Activated CD8-positive, alpha-beta memory T cell treated with anti-CD3 and anti-CD28 coated beads, Interleukin-2, amount 50 U/mL, for 4 hours (primary cell): ENCODE measurements at places on chromosomes 1 and 21.

- no peak for DNase-seq
Measured at GRCh38 chr1:156504438-156504813, 3.9 kb upstream of the MEF2D start.

- no peak for DNase-seq
Measured at GRCh38 chr1:35190784-35191183, 2.2 kb downstream of the SFPQ start.

DNA sequence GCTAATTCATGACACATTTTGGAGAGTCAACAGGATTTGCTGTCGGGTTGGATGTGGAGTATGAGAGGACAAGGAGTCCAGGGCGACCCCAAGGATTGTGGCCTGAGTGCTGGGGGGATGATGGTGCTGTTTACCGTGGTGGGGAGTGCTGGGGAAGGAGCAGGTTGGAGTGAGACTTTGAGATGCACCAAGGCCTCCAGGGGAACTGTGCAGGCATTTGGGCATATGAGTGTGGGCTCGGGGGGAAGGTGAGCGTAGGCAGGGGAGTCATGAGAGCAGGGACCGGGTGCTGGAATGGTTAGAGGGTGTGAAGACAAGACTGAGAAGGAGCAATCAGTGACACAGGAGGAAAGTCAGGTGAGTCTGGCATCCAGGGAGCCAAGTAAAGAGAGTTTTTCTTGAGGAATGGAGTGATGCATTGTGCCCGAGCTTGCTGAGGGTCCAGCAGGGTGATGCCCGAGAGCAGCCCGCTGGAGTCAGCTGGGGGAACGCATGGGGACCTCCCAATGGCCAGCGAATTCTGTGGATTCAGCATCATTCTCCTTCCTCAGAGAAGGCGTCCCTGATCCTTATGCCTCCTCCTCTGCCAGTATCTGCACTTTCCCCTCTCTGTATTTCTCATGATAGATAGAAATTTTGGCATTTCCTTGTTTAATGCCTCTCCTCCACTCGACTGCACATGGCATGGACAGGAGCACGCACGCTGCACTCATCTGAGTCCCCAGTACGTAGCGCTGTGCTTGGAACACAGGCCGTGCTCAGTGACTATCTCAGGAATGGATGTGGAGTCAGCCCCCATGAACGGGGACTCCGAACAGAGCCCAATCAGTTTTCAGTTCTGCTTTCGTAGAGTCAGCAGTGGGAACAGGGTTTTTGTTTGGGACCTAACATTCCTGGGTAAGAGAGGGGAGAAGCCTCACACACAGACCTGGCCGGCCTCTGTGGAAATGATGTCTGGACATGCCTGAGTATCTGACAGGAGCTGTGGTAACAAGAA, 52.1 kb upstream of the ETV3 start:
- DNase-seq = no peak

DNA sequence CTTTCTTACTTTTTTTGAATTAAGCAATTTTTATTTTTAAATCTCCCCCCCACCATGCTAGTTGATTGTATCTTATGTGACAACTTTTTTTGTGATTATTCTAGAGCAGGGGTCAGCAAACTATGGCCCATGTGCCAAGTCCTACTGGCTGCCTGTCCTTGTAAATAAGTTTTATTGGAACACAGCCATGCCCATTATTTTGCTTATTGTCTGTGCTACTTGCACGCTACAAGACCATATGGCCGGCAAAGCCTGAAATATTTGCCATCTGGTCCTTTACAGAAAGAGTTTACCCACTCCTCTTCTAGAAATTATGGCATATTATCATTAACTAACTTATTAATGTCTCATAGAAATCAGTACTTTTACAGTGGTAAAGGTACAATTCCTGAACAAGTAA, 51.7 kb downstream of the AK5 start:
- DNase-seq = no peak

DNA sequence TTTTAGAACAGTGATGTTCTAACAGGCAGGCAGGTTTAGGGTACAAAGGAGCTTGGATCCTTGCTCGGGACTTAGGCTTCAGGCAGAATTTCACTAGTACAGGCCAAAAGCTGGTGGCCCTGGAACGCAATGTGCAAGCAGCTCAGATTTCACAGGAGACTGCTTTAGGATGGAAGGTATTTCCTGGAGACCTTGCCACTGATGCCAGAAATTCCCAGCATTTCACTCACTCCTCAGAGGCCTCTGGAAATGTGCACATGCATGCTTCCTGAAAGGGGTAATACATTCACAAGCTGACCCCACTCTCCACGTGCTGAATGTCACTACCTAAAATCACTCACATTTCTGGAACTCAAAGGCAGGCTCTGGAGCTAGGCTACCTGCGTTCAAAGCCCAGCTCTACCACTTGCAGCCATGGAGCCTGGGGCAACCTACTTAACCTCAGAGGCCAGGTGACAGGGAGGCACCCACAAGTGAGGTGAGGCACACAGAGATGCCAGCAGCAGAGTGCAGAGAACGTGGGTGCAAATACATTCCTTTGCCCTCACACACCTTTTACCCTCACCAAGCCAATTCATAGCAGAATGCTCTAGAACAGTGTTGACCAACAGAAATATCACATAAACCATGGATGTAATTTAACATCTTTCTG, 56.5 kb downstream of the CDC7 start:
- DNase-seq = no peak

- DNase-seq = no peak
Measured at GRCh38 chr1:166253076-166253779, 86.4 kb upstream of the FAM78B start.

DNA sequence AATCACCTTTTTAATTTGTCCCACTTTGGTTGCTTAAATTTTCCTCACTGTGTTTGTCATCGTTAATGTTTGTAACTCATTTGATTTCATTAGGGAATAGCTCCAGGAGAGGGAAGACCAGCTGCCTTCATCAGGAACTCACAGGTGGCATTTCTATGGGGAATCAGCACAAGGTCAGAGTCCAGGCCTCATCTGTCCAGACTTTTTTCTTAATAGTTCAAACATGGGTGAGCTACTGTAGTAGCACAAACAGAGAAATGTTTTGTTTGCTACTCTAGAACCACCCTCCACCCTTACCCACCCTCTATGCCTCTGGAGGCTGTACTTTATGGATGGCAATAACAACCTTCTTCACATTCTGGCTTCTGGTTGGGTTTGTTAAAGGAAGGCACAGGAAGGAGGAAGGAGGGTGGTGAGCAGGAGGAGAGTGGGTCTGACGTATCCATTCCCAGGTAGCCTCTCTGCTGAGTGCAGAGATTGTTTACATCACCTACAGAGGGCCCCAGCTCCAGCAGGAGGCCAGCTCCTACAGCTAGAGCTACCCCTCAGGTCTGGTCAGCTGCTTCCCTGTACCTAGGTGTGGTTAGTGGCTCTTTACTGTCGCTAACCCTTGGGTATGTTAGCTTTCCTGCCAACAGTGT, 8.1 kb upstream of the TEDDM1 start:
- DNase-seq = no peak

- no peak for DNase-seq
Measured at GRCh38 chr1:9244501-9245229, 10.1 kb downstream of the H6PD start.

- DNase-seq = no peak
Measured at GRCh38 chr1:163747855-163748254, 426.1 kb downstream of the NUF2 start.

DNA sequence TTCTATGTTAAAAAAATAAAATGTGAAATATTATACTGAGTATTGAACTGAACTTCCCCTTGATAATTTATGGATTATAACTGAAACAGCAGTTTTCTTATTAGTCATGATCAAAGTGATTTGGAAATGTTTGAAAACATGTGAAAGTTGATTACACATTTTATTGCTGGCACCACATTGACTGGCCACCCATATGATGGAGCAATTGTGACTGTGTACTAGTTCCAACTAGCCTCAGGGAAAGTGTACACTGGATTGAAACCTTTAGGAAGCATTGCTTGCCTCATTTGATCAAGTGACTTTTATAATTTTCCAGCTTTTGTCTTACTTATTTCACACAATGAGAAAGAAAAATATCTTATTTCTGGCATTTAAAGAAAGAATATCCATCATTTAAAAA, 128.0 kb upstream of the ADGRL2 start:
- DNase-seq = no peak

- no peak for DNase-seq
Measured at GRCh38 chr1:36136535-36136934, 11.5 kb upstream of the COL8A2 start.

DNA sequence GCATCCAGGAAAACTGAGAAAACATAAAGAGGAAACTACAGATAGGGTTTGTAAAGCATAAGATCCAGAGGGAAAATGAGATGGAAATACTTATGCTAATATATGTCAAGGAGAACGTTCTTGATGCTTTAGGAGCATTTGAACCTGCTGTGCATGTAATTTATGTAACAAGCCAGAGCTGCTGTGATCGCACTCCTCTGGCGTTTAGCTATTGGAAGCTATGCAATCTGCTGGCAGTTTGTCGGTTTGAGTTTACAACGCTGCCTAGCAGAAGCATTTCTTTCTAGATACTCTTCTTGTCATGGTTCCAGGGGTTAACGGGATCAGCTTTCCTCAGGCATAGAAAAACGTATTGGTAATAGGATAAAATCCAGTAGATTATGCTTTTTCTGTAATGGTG, 182.7 kb downstream of the KCNH1 start:
- no peak for DNase-seq

DNA sequence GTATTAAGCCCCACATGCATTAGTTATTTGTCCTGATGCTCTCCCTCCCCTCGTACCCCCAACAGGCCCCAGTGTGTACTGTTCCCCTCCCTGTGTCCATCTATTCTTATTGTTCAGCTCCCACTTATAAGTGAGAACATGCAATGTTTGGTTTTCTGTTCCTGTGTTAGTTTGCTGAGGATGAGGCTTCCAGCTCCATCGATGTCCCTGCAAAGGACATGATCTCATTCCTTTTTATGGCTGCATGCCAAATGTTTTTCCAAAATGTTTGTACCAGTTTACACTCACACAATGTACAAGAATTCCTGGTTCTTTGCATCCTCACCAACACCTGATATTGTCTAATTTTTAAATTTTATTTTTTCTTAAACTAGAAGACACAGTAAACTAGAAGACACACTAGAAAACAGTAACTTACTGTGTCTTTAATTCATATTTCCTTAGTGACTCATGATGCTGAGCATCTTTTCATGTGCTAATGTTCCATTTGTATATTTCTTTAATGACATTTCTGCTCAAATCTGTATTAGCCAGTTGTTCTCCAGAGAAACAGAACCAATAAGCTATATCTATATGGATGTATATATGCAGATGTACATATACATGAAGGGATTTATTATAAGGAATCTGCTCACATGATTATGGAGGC, 19.4 kb upstream of the USP1 start:
- no peak for DNase-seq

DNA sequence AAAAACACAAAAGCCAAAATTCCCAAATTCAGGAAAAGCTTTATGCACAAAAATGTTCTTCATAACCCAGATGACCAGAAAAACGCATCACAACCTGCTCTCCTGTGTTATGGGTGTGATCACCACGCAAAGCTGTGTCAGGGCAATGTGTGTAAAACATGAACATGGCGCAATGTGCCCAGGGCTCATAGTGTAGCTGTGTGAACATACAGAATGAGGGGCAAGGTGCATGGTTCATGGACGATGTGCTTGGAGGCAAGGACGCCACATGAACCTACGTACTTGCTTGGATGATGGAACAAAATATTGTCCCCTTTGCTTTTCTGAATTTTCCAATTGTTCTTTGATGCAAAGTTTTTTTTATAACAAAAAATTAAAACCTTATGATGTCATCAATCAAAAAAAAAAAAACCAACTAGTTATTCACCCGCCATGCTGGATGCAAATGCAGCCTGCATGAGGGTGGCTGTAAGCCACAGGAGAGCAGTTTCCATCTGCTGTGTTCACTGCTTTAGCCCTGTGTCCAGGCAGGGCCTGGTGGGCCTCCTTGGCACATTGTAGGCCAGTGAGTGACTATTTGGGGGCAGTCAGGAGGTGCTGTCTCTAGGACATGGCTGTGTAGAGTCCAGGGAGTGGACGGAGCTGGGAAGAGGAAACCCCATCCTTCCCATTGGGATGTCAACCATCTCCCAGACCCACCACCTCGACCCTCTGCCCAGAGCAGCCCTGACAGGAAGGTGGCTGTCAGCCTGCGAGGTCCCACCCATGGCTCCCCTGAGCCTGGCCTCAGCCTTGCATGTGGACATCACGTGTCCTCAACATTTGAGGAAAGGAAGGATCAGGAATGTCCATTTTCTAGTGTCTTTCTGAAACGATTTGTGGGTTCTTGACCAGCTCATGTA, 13.6 kb downstream of the KRTAP10-1 start:
- no peak for DNase-seq

- no peak for DNase-seq
Measured at GRCh38 chr1:182806015-182806678, 16.6 kb downstream of the NPL start.

- no peak for DNase-seq
Measured at GRCh38 chr1:89331890-89332289, 32.0 kb upstream of the GBP6 start.

GRCh38 chr21:40658311-40658710, 188.6 kb downstream of the DSCAM start:
- DNase-seq = no peak

GRCh38 chr1:217660353-217661062, 29.4 kb downstream of the SPATA17 start:
- DNase-seq = no peak

- peak; percentile 41 for DNase-seq
Measured at GRCh38 chr1:181423301-181423918, 59.9 kb upstream of the CACNA1E start.

GRCh38 chr1:220527279-220527907, 543 bp upstream of the MARK1 start:
- no peak for DNase-seq

DNA sequence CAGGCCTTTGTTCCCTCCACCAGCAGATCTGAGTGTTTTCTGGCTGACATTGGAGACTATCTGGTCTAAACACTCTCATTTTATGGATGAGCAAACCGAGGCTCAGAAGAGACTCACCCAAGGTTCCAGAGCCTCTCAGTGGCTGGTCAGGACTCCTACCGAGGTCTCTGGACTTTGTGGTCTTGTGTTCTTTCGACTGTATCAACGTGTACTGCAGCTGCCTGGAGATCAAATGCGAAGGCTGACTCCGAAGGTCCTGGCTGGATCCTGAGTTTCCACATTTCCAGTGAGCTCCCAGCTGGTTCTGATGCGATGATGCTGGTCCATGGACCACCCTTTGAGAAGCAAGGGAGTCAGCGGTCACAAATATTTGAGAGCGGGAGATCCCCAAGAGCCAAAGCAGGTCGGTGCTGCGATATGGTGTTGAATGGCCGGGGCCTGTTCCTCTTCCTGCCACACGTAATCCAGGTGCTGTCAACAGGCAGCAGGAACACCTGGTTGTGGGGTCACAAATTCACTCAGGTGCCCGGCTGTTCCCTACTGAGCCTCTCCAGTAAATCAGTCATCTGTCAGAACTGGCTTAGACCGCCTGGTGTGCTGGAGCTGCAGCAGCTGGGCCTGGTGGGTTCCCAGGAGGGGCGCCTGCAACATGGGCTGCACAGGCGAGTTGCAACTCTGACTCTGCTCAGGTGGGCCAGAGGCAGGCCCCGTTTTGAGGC, 94.8 kb upstream of the USP24 start:
- DNase-seq = no peak

GRCh38 chr1:40267767-40268187, 9.7 kb downstream of the ZMPSTE24 start:
- no peak for DNase-seq

- DNase-seq = no peak
Measured at GRCh38 chr1:43214501-43215444, 42.6 kb downstream of the CFAP57 start.
